GM23248 (cell line): ENCODE measurements at places on chromosomes 2 and 18. TPM values are rescaled to one million over a fixed set of nuclear protein-coding genes. Genes with fewer than 3 reads are reported as not detected.
A peak's percentile ranks its signal among the peaks of the same experiment; 100 is the strongest.

GRCh38 chr2:85736456-85737355 lies 17.1 kb upstream of the ATOH8 start:
- no peaks in the 10 kb centered on the region for H3K36me3 ChIP-seq
- no peaks in the 10 kb centered on the region for H3K27me3 ChIP-seq
- DNase-seq, result peak; percentile 55
- peak overlapping the region; percentile 80 for H3K27ac ChIP-seq
- H3K4me1 ChIP-seq, result peaks cover 41% of the 10 kb centered on the region

DNA sequence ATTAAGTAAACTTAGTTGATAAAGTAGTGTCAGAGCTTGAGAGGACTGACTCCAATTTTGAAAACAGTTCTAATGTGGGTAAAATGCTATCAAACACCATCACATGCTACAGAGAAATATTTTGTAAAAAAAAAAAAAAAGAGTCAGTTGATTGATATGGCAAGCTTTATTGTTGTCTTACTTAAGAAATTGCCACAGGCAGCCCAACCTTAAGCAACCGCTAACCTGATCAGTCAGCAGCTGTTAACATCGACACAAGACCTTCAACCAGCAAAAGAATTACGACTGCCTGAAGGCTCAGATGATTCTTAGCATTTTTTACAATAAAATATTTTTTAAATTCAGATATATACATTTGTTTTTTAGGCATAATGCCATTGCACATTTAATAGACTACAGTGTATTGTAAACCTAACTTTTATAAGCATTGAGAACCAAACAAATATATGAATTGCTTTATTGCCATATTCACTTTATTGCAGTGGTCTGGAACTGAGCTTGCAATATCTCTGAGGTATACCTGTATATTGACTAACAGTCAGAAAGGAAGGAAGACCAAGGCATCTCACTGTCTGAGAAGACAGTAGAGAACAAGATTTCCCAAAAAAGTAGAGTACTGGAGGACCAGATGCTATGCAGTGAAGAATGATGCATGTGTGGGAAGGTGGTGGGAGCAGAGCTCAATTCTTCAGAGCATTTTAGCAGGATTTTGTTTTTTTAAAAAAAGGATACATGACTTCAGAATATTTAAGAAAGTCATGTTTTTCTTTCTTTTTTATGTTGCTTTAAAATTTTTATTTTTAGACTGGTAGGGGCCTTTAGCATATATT lies 973.8 kb upstream of the GYPC start:
- no peak overlapping the region for H3K4me3 ChIP-seq
- H3K27me3 ChIP-seq, result no peaks in the 10 kb centered on the region
- no peaks in the 10 kb centered on the region for H3K36me3 ChIP-seq
- DNase-seq, result no peak
- no peaks in the 10 kb centered on the region for H3K4me1 ChIP-seq

Gene DLX2
- polyA plus RNA-seq, result 6.0 and 6.8 TPM in 2 replicates

- peaks cover 40% of the 10 kb centered on the region for H3K4me1 ChIP-seq
- H3K27me3 ChIP-seq, result no peaks in the 10 kb centered on the region
- H3K27ac ChIP-seq, result no peak overlapping the region
- H3K36me3 ChIP-seq, result no peaks in the 10 kb centered on the region
- DNase-seq, result no peak
- H3K4me3 ChIP-seq, result no peak overlapping the region
Measured at GRCh38 chr2:85914922-85915321, 26.1 kb upstream of the ST3GAL5 start.

Gene CTAGE1
- 0.06 TPM in 1 of 2 replicates, not detected in the other for polyA plus RNA-seq

GRCh38 chr2:233992513-233993217 lies 57.8 kb upstream of the SPP2 start:
- no peaks in the 10 kb centered on the region for H3K27me3 ChIP-seq
- H3K27ac ChIP-seq, result no peak overlapping the region
- H3K4me1 ChIP-seq, result peaks cover 13% of the 10 kb centered on the region; the same call in 1 of the 2 replicates
- no peak overlapping the region for H3K4me3 ChIP-seq
- DNase-seq, result no peak

DNA sequence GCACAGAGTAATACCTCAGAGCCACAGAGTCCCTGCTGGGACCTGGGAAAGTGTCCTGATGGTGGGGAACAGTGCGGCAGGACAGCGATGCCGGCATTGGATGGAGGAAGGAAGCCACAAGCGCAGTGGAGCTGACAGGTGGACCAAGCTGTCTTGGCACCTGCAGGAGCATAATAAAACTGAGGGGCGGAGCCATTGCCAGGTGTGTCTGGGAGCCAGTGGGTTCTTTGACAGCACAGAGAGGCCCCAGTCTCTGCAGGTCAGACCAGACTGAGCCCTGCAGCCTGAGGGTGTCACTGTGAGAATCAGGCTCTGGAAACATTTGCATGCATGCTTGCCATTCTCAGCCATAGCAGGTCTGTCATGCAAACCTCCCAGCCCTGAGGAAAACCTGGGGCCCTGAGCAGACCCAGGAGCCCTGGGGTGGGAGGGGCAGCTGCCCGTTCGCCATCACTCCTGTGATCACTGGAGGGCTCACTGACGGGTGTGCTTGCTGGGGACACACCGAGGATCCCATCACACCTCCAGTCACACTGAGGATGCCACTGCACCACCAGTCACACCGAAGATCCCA lies 210.5 kb upstream of the HDAC4 start:
- DNase-seq, result no peak
- no peaks in the 10 kb centered on the region for H3K36me3 ChIP-seq
- H3K27ac ChIP-seq, result no peak overlapping the region
- H3K27me3 ChIP-seq, result no peaks in the 10 kb centered on the region; the same call in 1 of the 2 replicates
- no peaks in the 10 kb centered on the region for H3K4me1 ChIP-seq

GRCh38 chr2:15504882-15505663 lies 56.1 kb downstream of the NBAS start:
- H3K4me3 ChIP-seq, result no peak overlapping the region
- H3K27me3 ChIP-seq, result no peaks in the 10 kb centered on the region
- DNase-seq, result no peak

Gene ABCB11
- not detected in 2 replicates for polyA plus RNA-seq

DNA sequence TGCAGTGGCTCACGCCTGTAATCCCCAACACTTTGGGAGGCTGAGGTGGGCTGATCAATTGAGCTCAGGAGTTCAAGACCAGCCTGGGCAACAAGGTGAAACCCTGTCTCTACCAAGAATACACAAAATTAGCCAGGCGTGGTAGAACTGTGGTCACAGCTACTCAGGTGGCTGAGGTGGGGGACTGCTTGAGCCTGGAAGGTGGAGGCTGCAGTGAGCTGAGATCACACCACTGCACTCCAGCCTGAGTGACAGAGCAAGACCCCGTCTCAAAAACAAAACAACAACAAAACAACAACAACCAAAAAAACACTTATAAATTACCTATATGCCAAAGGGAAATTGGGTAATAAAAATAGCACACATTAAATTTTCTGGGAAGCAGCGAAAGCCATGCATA lies 141.6 kb downstream of the HDAC4 start:
- no peak for DNase-seq
- no peaks in the 10 kb centered on the region for H3K27me3 ChIP-seq
- peaks cover 13% of the 10 kb centered on the region for H3K4me1 ChIP-seq
- no peak overlapping the region for H3K27ac ChIP-seq
- H3K36me3 ChIP-seq, result no peaks in the 10 kb centered on the region

DNA sequence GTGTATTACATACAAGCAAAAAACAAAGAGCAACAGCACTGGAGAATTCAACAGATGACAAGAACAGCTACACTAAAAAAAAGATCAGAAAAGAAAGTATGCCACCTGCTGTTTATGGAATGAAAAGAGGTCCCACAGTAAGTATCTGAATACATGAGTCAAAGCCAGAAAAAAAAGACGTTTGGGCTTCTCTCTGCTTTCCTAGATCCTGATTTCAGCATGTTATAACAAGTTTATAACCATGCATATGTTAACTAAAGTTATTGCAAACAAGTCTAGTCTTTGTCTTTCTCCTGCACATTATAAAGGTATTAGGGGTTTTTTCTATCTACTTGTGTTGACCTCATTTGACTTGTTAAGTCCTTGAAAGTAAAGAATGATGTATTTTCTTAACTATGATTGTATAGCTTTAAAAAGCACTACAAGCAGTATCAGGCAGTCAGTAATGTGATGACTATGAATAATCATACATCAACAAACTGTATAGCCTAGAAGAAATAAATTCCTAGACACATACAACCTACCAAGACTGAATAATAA lies 108.5 kb upstream of the COL5A2 start:
- peak; percentile 87 for DNase-seq
- no peaks in the 10 kb centered on the region for H3K36me3 ChIP-seq
- H3K27me3 ChIP-seq, result no peaks in the 10 kb centered on the region
- peak overlapping the region; percentile 88 for H3K27ac ChIP-seq

- no peak overlapping the region for H3K27ac ChIP-seq
- no peaks in the 10 kb centered on the region for H3K36me3 ChIP-seq
- no peaks in the 10 kb centered on the region for H3K27me3 ChIP-seq
- peak; percentile 29 for DNase-seq
- no peak overlapping the region for H3K4me3 ChIP-seq
- peaks cover 3% of the 10 kb centered on the region; the same call in 1 of the 2 replicates for H3K4me1 ChIP-seq
Measured at GRCh38 chr2:227010433-227010832, 153.6 kb downstream of the COL4A4 start.

- no peaks in the 10 kb centered on the region for H3K27me3 ChIP-seq
- no peak for DNase-seq
- H3K27ac ChIP-seq, result no peak overlapping the region
- H3K4me3 ChIP-seq, result no peak overlapping the region
Measured at GRCh38 chr2:47483191-47483590, 80.2 kb downstream of the MSH2 start.

GRCh38 chr18:24293254-24293653 lies 104.4 kb downstream of the OSBPL1A start:
- H3K36me3 ChIP-seq, result no peaks in the 10 kb centered on the region
- no peak for DNase-seq
- H3K4me3 ChIP-seq, result no peak overlapping the region
- H3K27ac ChIP-seq, result no peak overlapping the region
- H3K4me1 ChIP-seq, result no peaks in the 10 kb centered on the region
- no peaks in the 10 kb centered on the region for H3K27me3 ChIP-seq

DNA sequence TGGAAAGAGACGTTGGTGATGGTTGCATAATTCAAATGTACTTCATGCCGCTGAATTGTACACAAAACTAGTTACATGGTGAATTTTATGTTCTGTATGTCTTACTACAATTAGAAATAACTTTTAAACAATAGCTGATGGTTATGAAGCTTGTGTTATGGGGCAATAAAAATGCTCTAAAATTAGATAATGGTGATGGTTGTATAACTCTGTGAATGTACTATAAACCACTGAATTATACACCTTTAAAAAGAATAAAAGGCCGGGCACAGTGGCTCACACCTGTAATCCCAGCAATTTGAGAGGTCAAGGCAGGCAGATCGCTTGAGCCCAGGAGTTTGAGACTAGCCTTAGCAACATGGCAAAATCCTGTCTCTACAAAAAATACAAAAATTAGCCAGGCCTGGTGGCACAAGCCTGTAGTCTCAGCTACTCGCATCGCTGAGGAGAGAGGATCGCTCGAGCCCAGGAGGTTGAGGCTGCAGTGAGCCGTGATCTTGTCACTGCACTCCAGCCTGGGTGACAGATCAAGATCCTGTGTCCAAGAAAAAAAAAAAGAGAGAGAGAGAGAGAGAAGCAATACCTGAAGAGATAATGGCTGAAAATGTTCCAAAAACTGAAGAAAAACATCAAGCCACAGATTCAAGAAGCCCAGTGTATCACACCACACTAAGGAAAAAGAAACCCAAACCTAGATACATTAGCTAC lies 6.3 kb downstream of the RNU4ATAC start:
- H3K27ac ChIP-seq, result no peak overlapping the region
- no peak overlapping the region for H3K4me3 ChIP-seq
- H3K4me1 ChIP-seq, result peaks cover 20% of the 10 kb centered on the region
- no peak for DNase-seq

DNA sequence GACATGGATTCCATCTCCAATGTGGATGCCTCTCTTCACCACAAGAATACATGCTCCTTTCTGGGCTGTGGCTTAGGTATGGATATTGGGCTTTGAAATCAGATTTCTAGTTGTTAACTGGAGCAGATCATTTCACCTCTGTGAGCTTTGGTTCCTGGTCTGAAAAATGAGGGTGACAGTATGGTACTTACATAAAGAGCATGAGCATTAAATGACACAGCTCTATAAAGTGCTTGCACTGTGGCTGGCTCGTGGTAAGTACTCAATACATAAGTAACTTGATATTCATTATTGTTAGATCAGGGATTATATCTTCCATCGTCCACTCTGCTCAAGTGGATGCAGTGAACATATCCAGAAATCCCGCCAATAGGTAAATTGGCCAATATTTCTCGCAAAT lies 33.4 kb downstream of the ARHGAP25 start:
- H3K27ac ChIP-seq, result no peak overlapping the region
- H3K4me3 ChIP-seq, result no peak overlapping the region
- H3K27me3 ChIP-seq, result peaks cover 5% of the 10 kb centered on the region; the same call in 1 of the 2 replicates
- H3K36me3 ChIP-seq, result no peaks in the 10 kb centered on the region
- DNase-seq, result no peak
- no peaks in the 10 kb centered on the region for H3K4me1 ChIP-seq

DNA sequence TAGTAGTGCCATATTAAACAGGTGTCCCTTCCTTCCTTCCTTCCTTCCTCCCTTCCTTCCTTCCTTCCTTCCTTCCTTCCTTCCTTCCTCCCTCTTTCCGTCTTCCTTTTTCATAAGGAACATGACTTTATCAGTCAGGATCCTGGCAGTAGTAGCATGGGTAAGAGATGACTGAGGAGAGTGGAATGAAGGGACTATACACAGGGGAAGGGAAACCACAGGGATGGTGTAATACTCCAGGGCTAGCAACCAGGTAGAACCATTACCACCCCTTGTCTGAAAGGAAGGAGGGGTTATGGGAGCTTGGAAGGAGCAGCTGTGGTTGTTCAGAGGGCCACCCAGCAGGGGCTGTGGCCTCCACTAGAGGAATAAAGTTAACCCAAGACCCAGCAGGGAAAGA lies 23.2 kb upstream of the KDM3A start:
- H3K36me3 ChIP-seq, result no peaks in the 10 kb centered on the region
- H3K27me3 ChIP-seq, result peaks cover 14% of the 10 kb centered on the region
- no peak overlapping the region for H3K4me3 ChIP-seq
- DNase-seq, result peak; percentile 45
- H3K4me1 ChIP-seq, result no peaks in the 10 kb centered on the region
- H3K27ac ChIP-seq, result no peak overlapping the region

Gene CNPPD1
- 43.8 and 43.9 TPM in 2 replicates for polyA plus RNA-seq
